NCI-H524 (cell line): ENCODE measurements at places on chromosomes 16 and 17.

GRCh38 chr16:81995651-81996050, 15.6 kb downstream of the SDR42E1 start:
- DNase-seq = no peak

DNA sequence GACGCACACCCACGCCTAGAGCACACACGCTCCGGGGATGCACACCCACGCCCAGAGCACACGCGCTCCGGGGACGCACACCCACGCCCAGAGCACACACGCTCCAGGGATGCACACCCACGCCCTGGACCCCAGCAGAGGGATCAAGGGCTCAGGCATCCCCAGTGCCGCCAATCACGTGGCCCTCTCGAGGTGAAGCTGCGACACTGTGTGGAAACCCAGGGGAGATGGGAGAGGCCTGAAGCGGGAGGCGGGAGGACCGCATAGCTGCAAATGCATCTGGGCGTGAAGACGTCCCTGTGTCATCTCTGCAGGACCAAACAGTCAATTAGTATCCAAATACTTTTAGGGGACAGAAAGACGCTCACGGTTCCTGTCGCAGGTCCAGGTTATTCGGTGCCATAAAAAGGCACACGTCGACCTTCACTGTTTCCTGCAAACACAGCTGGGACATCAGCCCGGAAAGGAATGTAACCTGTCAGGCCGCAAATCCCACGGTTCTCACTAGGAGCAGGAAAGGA, 56.4 kb downstream of the TBC1D16 start:
- no peak for DNase-seq

DNA sequence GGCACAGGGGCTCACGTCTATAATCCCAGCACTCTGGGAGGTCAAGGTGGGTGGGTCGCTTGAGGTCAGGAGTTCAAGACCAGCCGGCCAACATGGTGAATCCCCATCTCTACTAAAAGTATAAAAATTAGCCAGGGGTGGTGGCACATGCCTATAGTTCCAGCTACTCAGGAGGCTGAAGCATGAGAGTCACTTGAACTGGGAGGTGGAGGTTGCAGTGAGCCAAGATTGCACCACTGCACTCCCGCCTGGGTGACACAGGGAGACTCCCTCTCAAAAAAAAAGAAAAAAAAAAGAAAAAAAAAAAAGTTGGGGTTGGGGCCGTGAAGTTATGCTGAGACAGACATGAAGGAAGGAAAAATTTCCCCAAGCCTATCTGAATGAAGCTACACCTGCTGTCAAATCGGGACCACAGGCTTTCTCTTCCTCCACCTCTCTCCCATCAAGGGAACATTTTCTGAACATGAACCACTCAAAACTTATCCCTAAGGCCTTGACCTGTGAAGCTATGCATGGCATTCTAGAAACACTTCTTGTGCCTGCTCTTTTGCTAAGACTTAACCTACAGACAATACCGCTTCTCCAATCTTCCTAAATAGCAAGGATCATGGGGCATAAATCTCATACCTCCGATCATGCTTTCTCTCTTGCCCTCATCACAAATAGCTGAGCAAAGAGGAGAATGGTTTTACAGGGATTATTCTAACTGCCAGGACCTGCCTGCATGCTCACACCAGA, 88.6 kb downstream of the CYTH1 start:
- no peak for DNase-seq

DNA sequence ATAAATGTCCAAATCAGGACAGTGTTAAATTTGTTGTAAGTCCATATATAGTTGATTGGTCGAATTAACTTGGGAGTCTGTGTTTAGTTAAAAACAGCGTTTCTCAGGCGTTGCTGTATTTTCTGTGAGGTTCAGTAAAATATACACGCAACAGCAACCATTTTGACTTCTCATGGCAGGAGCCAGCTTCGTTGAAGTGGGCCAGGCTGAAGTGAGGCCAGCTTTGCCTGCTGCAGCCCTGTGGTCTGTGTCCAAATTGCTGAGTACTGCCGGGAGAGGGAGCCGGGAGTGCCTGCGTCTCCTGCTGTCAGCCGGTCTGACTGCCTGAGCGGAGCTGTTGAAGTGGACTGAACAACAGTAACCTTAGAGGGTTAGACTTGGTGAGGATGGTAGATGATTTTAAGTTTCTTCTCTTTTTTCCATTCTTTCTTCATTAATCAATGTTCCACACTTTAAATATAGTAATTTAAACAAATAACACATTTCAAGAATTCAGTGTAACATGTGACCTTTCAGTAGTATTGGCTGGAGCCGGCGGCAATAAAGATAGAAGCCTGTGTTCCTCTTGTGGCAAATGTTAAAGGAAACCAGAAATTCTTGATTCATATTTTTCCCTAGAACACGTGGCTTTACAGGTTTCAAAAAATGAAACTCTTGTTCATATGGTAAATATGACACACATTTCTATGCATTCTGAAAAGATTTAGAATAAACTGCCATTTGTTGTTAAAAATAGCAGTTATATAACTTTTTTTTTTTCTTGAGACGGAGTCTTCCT, 37.0 kb upstream of the ZNF750 start:
- DNase-seq = no peak

GRCh38 chr17:80468242-80468641, 8.2 kb downstream of the NPTX1 start:
- no peak for DNase-seq

DNA sequence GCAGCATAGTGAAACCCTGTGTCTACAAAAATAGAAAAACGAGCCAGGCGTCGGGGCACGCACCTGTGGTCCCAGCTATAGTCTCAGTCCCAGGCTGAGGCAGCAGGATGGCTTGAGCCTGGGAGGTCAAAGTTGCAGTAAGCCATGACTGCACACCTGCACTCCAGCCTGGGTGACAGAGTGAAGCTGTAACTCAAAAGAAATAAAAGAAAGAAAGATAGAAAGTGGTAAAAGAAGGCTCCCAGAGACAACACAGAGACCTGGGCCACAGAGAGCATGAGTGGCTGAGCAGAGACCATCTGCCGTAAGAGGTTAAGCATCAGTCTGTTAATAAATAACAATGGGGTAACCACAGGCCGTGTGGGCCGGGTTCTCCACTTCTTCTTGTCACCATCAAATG, 15.3 kb upstream of the HEXD start:
- no peak for DNase-seq

GRCh38 chr16:23594186-23594585, 1.9 kb downstream of the NDUFAB1 start:
- DNase-seq = no peak

DNA sequence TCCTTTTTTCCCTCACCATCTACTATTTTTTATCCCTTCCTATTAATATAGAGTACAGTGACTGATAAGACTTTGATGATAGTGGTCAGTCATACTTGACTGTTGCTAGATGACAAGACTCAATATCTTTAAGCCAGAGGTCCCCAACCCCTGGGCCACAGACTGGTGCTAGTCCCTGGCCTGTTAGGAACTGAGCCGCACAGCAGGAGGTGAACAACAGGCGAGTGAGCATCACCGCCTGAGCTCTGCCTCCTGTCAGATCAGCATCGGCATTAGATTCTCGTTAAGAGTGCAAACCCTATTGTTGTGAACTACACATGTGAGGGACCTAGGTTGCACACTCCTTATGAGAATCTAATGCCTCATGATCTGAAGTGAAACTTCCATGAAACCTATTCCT, 341.3 kb downstream of the BCAS3 start:
- no peak for DNase-seq

- peak; percentile 93 for DNase-seq
Observed at GRCh38 chr17:27654654-27655524, 23.9 kb downstream of the LGALS9 start.

DNA sequence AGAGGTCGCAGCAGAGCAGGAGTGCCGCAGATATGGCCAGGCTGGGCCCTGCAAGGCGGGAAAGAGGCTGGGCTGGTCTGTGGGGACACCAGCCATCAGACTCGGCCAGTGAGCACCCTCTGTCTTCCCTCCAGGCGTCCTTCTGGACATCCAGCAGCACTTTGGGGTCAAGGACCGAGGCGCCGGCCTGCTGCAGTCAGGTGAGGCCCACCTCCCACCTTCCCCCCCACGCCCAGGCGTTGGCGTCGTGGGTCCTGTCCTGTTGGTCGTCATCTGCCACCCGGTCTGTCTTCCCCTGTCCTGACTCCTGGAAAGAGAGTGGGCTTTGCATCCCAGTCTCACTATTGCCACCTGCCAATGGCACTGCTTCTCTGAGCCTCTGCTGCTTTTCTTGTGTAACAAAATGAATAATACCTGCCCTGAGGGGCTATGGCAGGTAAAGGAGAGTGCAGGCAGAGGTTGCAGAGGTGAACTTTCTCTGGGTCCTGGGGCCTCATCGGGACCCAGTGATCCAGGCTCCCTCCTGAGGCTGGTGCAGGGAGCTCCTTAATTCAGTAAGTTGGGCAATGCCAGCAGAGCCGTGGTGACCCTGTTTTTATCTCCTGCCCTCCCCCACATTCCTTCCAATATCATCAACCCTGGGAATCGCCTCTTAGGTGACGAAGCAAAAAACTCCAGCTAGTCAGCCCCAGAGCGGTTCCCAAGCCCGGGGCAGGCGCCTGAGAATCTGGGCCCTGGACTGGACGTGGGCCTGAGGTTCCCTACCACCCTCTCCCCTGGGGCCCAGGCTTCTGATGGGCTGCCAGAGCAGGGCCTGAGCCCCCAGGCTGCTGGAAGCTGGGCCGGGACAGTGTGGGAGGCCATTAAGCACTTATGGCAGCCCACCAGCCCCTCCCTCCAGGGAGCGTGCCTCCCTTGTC, 14.7 kb downstream of the SPNS2 start:
- DNase-seq = no peak

DNA sequence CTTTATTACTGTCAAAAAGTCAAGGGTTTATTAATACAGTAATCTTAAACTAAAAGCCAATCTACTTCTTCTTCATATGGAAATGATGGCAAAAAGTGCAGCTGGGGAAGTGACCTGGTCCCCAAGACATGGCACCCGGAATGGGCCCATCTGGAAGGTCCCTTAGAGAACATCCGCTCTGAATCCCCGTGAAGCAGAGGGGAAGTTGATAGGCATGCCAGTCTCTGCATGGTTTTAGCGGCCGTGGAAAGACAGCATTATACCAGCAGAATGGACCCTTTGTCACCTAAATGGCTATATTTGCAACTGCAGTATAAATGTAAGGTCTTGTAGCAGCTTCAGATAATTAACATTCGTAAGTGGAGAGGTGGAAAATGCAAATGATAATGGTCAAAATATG, 32.4 kb downstream of the COTL1 start:
- no peak for DNase-seq

DNA sequence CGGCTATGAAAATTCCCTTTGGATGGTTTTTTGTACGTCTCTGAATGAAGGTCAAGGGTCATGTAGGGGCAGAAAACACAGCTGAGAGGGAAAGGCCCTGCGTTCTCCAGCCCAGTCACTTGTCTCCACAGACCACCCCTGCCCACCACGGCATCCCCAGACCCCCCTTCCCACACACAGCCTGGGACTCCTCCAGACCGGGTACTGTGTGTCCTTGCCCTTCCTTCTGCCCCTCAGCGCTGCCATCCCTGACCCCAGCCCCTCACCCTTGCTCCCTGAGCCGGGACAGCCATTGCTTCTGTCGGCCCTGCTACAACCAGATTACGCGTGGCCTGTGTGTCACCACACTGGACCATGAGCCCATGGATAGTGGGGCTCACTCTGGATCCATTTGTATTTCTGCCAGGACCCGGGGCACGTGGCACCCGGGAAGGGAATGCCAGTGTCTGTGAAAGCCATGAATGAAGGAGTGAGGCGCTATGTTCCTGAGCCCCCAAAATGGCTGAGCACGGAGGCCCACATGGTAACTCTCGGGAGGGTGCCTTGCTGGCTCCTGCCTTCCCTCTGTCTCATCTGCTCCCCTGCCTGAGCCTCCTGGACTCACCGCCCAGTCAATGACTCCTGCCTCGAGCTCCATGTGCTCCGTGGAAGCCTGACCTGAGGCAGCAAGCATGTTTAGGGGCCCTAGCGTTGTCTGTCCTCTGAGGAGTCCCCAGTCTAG, 139.1 kb upstream of the FOXF1 start:
- DNase-seq = no peak

- no peak for DNase-seq
Observed at GRCh38 chr17:30210366-30210765, 25.1 kb downstream of the SLC6A4 start.

GRCh38 chr17:12730931-12731521, 58.3 kb upstream of the ARHGAP44 start:
- no peak for DNase-seq

DNA sequence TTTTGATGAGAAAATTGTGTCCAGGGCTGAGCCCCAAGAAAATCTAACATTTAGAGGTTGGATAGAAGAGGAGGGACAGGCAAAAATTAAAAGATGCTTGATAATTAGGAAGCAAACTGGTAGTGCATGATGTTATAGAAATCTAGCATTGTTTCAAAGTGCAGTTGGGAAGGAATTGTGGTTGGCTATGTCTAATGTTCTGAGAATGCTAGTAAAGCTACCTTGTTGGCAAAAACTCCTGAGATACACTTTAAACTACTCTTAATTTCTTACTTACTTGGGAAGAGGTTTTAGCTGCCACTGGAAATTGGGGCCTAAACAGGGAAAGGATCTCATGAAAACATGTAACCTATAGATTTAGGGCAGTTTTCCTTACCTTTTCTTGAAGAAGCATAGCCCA, 48.3 kb downstream of the MAP2K4 start:
- no peak for DNase-seq
